Sigmoid colon (tissue), 7 donors: ENCODE measurements at places on chromosomes 13 and 19. TPM values are rescaled to one million over a fixed set of nuclear protein-coding genes. Genes with fewer than 3 reads are reported as not detected.

The ZNF431 gene
- 7.4 TPM for polyA plus RNA-seq

The POLR1G gene
- 1.2 TPM for polyA plus RNA-seq

The SSC5D gene
- polyA plus RNA-seq = 1.2 TPM

The LYL1 gene
- polyA plus RNA-seq = 3.0 TPM

The KLF2 gene
- 2.8 TPM for polyA plus RNA-seq

The NAPSA gene
- 0.69 TPM for polyA plus RNA-seq

The GIPR gene
- polyA plus RNA-seq = 3.6 TPM

The SCAMP4 gene
- polyA plus RNA-seq = 55.4 TPM

The FCER2 gene
- not detected for polyA plus RNA-seq

The TEKTIP1 gene
- not detected for polyA plus RNA-seq

The CRX gene
- polyA plus RNA-seq = 1.2 TPM

The KLK2 gene
- polyA plus RNA-seq = not detected

The SLC25A41 gene
- 1.1 TPM for polyA plus RNA-seq

The ANKLE1 gene
- not detected for polyA plus RNA-seq

The ZNF284 gene
- polyA plus RNA-seq = 0.46 TPM

The BICRA gene
- 1.8 TPM for polyA plus RNA-seq

The TMEM59L gene
- polyA plus RNA-seq = not detected

The RFPL4A gene
- polyA plus RNA-seq = not detected

The ZNF20 gene
- 9.6 TPM for polyA plus RNA-seq

The KIR3DL2 gene
- polyA plus RNA-seq = 0.22 TPM

The NRTN gene
- not detected for polyA plus RNA-seq

The OR10H1 gene
- not detected for polyA plus RNA-seq

The CD37 gene
- polyA plus RNA-seq = 7.2 TPM

The SCEL gene
- polyA plus RNA-seq = 0.54 TPM

The OVOL3 gene
- polyA plus RNA-seq = not detected

The C13orf42 gene
- polyA plus RNA-seq = not detected

The PTH2 gene
- polyA plus RNA-seq = not detected

The ZNF626 gene
- polyA plus RNA-seq = 4.6 TPM

The ZNF585A gene
- 12.6 TPM for polyA plus RNA-seq

The SLC10A2 gene
- polyA plus RNA-seq = not detected

The NCAN gene
- under 0.01 TPM for polyA plus RNA-seq

The ZNF534 gene
- not detected for polyA plus RNA-seq

The MYO16 gene
- under 0.01 TPM for polyA plus RNA-seq

The CGB3 gene
- not detected for polyA plus RNA-seq

The ZNF541 gene
- 0.22 TPM for polyA plus RNA-seq

The PSPN gene
- 0.60 TPM for polyA plus RNA-seq

The ANKRD24 gene
- not detected for polyA plus RNA-seq

The MRPS31 gene
- polyA plus RNA-seq = 18.6 TPM

The TNFSF13B gene
- polyA plus RNA-seq = 1.8 TPM

The STOML3 gene
- 0.03 TPM for polyA plus RNA-seq
